ENCODE measurements at places on chromosomes 11 and 22.
A peak's percentile ranks its signal among the peaks of the same experiment; 100 is the strongest.

DNA sequence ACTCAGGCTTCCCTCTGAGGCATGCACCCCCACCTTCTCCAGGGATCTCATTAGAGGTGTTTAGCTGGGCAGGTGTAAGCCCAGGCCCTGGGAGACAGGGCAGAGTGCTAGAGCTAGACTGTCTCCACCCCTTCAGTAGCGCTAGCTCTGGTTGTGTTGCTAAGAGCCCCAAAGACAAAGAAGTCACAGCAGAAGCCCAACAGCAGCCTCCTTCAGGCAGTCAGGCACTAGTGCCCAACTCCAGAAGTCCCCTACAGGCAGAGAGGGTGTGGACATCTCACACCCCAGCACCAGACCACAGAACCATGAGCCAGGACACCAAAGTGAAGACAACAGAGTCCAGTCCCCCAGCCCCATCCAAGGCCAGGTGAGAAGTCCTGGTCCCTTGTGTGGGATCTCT lies at the start of gene CNGA4:
TSS of gene CNGA4 (plus strand) at position 188 of the 400 bp plus-strand sequence. CDS start at position 306, 118 bp downstream.
- no peak for DNase-seq

GRCh38 chr11:120400564-120401364 lies 64.6 kb downstream of the ARHGEF12 start:
- no peak for DNase-seq

GRCh38 chr22:37827056-37827455 lies 3.9 kb downstream of the GALR3 start:
- DNase-seq = peak; percentile 45

DNA sequence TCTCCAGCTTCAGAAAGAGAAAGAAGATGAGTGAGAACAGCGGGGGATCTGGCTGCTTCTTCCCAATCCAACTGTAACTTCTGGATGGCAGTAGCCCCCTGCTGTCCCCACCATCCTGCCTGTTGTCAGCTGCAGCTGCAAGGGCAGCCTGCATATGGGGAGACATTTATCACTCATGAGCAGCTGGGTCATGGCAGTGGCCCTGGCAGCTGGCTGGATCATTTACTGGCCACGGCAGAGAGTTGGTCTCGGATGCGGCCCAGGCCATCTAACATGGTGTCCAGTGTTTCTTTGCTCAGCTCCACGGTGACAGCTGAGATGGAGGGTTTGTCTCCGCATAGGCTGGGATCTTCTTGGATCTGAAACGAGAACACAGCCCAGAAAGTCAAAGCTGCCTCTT lies 14.8 kb downstream of the COMMD9 start:
- no peak for DNase-seq

DNA sequence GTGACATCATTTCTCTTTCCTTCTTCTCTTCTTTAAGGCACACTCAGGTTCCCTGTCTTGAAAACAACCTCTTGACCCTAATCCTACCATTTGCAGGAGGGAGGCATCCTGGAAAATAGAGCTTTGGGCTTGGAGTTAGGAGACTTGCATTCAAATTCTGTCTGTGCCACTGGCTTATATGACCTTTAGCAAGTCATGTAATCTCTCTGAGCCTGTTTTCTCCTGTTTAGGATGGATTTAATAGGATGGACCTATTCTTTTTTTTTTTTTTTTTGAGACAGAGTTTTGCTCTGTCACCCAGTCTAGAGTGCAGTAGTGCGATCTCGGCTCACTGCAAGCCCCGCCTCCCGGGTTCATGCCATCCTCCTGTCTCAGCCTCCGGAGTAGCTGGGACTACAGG lies 25.1 kb upstream of the CCDC134 start:
- no peak for DNase-seq

DNA sequence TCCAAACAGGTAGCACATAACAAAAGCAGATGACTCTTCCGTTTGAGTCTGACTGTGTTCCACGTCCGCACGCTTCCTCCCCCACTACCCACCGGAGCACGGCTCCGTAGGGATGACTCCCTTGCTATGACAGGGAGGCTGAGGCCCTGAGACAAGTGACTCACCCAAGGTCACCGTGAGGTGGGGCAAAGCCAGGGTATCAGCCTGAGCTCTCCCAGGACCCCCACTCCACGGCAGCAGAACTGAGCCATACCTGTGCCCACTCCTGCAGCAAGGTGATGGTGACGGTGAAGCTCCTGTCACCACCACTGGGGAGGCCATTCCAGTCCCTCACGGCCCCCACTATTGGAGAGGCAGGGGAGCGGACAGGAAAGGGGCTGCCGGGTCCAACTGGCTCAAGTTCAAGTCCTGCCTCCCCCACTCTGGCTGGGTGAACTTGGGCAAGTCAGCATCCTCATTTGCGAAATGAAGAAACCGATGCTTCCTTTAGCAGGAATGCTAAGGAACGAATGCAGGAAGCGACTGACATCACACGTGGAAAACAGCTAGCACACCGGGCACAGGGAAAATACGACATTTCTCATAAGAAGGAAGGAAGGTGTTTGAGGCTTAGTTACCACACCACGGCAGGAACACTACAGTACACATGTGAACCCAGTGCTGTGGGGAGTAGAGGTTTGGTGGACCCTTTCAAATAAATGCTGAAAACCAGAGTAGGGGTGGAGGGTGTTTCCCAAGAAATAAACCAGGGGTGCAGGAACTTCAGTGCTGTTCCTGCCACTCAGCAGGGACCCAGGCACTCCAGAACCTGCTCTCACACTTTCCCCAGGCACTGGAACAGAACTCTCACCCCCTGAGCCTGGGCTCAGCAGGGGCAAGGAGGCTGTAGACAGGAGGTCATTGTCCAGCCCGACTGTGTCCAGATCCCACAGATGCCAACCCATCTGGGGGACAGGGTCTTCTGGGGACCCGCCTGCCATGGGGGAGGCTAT lies 32.4 kb upstream of the CBX7 start:
- DNase-seq = no peak

GRCh38 chr11:77789061-77789730 lies 31.3 kb downstream of the RSF1 start:
- DNase-seq = no peak

GRCh38 chr22:37059876-37060449 lies 8.4 kb downstream of the KCTD17 start:
- DNase-seq = no peak

- no peak for DNase-seq
Observed at GRCh38 chr22:50500452-50500851, 7.0 kb downstream of the LMF2 start.

- DNase-seq = no peak
Observed at GRCh38 chr22:24976442-24977218, 24.1 kb downstream of the KIAA1671 start.

GRCh38 chr11:15692739-15693138 lies 578.0 kb downstream of the INSC start:
- no peak for DNase-seq

DNA sequence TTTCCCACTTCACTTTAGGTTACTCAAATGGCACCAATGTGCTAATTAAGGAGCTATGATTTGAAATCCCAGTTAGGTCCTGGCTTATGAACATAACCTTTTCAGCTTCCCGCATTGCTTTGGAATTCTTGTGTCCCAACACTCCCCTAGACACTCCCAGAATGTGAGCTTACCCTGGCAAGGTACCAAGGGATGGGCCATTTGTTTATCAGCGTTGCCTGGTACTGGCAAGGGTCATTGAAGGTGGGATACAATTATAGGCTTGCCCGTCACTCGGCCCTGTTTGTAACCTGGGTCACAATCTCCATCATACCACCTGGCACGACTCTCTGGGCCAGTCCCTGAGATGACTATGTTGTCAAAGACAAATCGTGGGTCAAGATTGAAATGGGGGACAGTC lies 5.4 kb downstream of the CSRP3 start:
- no peak for DNase-seq

- no peak for DNase-seq
Observed at GRCh38 chr22:46734830-46735453, 3.1 kb downstream of the CERK start.

DNA sequence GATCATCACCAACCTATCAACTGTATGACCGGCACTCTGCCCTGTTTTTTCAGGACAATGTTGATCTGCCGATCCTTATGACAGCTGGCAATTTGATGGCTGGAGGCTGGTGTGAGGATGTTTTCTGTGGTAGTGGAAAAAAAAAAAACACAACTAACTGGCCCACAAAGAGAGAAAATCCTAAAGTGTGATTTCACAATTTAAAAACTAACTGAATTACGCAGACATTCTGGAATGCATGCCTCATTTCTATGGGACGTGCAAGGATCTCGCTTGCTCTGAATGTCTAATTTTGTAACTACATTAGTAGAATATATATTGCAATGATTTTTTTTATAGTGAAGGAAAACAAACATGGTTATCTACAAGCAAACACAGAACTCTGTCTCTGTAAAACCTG lies 590.5 kb downstream of the ETS1 start:
- no peak for DNase-seq

DNA sequence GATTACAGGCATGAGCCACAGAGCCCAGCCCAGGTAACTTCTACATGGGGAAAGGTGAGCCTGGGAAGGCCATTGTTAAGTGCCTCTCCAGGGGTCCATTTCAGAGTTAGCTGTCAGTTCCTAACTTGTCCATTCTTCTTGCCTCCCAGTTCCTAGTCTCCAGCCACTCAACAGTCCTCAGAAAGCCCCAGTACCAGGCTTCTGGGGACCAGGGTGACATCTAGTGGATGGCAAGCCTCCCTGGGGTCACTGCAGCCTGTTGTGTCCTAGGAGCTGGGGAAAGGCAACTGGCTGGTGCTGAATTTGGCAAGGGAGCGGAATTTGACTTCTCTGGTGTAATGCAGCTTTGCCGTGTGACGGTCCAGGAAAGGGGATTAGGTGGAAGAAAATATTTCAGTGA lies 2.1 kb downstream of the LGALS12 start:
- no peak for DNase-seq

DNA sequence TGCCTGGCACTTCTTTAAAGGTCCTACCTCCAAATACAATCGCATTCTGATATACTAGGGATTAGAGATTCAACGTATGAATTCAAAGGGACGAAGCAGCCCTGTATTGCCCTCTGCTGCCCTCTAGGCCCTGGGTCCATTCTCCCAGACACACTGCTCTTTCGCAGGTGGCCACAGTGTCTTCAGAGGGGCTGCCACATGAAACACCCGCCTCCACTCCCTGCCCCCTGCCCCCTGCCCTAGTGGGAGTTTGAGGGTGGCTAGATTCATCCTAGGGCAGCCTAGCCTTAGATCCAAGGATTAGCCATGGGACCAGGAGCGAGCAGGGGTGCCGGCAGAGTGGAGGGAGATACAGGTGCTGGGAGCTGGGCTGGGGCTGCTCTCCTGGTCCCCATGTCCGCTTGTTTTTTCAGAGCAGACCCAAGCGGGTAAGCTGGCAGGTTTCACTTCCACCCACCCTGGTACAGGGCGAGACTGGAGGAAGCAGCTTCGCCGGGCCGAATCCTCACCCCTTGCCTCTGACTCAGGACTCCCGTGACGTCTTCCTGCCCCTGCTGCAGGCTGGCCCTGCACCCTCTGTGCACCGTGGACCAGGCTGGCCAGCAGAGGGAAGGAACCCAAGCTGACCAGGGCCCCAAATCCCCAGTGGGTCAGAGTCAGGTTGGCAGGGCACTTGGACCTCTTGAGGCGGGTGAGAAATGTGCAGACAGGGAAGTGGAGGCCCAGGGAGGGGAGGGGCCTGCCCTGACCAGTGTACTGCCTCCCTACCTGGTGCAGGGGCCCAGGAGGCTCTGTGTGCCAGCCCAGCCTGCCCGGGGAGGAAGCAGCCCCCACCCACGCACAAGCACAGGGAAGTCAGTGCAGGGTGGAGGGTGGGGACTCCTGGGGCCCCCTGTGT lies 28.4 kb upstream of the HMOX1 start:
- no peak for DNase-seq

- DNase-seq = no peak
Observed at GRCh38 chr11:1546077-1546535, 26.0 kb downstream of the DUSP8 start.

GRCh38 chr11:75526192-75526541 lies 426 bp upstream of the GDPD5 start:
- DNase-seq = no peak

- DNase-seq = no peak
Observed at GRCh38 chr11:80929031-80929805, 1488.4 kb upstream of the TENM4 start.

GRCh38 chr11:31509051-31509428 lies 382 bp downstream of the IMMP1L start:
- no peak for DNase-seq

DNA sequence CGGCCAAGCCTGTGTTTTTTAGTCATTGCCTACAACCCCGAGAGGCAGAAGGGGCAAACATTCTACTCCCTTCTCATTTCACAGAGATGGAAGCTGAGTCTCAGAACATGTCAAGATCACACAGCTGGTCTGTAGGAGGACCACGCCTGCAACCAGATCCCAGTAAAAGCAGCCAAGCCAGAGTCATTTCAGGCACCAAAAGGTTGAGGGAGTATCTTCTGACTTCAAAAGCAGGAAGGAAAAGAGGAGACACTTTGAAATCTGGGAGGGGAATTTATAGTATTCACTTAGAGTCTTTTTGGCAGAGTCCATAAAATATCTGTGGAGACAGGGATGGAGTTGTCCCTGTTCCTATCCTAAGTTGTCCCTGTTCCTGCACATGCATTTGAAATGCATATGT lies 17.9 kb upstream of the ZDHHC13 start:
- no peak for DNase-seq

GRCh38 chr22:44632541-44633396 lies 69.2 kb upstream of the PRR5 start:
- no peak for DNase-seq

DNA sequence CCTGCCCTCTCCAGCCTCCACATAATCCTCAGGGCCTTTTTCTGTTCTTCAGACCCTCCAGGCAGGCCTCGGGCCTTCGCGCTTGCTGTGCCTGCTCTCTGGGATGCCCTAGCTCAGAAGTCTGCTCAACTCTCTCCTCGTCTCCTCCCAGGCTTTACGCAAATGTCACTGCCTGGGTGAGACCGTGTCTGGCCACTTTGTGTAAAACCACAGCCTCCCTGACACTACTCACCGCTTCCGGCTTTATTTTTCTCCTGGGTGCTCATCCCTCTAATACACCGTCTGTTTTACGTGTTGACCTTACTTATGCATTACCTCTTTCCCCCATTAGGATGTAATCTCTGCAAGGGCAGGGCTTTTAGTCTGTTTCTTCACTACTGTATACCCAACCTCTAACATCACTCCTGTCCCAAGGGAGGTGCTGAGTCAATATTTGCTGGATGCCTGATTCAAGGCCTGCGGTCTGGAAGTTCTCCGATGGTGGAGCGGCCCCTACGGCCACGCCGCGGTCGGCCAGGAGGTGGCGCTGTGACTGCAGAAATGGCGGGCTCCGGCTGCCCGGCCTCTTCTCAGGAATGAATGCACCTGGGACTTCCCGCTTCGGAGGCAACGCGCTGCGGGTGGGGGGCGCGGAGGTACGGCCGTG lies 58.2 kb upstream of the THY1 start:
- DNase-seq = peak; percentile 80

- DNase-seq = no peak
Observed at GRCh38 chr11:68049509-68050370, 10.9 kb downstream of the TCIRG1 start.

- DNase-seq = peak; percentile 7
Observed at GRCh38 chr11:77592727-77593126, 3.0 kb downstream of the AQP11 start.

DNA sequence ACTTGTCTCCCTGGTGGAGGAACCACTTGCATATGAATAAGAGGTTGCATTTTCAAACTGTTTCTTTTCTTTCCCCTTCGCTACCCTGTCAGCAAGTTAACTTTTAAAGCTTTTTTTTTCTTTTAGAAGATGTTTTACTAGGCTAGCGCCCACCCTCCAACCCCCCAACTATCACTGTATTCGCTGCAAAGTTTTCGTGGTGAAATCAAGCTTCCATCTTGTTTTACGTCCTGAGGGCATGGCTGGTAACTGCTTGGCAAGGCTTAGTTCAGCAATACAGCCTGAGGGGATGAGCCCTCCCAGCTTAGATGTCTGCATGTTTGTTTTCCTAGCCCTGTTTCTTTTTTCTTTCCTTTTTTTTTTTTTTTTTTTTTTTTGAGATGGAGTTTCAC lies 1359.3 kb downstream of the LRRC4C start:
- no peak for DNase-seq

All from NCI-H1092 (cell line).